NCI-H2227 treated with DMSO at 0.1 percent for 48 hours (cell line): ENCODE measurements at places on chromosomes 1 and 21.
A peak's percentile ranks its signal among the peaks of the same experiment; 100 is the strongest.

- no peak for DNase-seq
These were observed 614.3 kb downstream of the NCAM2 start for GRCh38 chr21:21612466-21612865.

GRCh38 chr1:11507309-11507708 is 28.4 kb downstream of the DISP3 start:
- DNase-seq, result no peak

- DNase-seq, result no peak
These were observed 417.2 kb upstream of the KAZN start for GRCh38 chr1:14181191-14181795.

DNA sequence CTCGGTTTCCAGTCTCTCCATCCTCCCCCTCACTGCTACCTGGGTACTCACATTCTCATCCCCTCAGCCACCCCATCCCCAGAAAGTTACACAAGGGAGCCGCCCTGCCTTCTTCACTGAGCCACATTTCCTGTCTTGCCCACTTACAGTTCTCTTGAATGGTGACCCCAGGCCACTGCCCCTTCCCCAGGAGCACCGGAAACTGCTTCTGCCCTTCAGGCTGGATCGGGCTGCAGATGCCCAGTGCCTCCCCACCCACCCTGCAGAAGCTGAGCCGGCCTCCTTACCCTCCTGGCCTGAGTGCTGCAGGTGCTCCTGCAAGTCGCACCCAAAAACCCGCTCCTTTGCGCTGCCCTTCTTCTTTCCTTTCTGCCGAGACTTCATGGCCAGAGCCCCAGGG is 450 bp downstream of the ARHGAP30 start:
- no peak for DNase-seq

DNA sequence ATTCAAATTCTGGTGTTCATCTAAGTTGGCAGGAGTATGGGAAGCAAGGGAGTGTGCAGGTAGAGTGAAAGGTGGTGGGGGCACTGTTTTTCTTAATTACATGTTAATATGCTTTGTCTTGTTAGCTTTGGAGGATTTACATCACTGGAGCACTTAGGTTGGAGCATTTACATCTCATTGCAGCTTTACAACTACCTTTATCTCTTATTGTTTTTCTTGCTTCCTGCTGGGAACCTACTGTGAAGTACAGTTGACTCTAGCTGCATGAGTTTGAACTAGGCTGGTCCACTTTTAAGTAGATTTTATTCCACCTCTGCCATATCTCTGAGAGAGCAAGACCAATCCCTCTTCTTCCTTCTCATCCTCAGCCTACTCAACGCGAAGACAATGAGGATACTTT is 554.8 kb upstream of the B3GALT2 start:
- no peak for DNase-seq

DNA sequence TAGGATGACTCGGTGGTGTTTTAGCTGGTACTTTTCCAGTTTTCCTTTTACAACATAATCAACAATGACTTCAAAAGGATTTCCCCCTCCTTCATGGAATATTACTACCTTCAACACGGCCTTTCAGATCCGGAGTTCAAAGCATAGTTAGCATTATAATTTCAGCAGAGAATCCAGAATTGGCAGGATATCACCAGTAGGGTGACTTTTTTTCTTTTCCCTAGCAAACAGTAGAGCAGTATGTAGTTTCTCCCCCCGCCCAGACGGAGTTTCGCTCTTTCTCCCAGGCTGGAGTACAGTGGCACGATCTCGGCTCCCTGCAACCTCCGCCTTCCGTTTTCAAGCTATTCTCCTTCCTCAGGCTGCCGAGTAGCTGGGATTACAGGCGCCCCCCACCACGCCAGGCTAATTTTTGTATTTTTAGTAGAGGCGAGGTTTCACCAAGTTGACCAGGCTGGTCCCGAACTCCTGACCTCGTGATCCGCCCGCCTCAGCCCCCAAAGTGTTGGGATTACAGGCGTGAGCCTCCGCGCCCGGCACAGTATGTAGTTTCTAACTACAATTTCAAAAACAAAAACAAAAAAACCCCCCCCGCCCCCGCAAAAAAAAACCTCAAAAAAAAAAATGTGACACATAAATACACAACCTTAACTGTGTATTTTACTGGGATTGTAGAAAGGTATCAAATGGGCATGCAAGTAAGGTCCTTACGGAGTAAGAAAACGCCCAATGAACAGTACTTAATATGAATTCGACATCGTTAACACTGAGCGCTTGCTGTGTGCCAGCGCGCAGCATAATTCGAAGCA is 1.5 kb upstream of the COX20 start:
- DNase-seq, result peak; percentile 76
